H4 (cell line): ENCODE measurements at places on chromosomes 4 and X. TPM values are rescaled to one million over a fixed set of nuclear protein-coding genes. Genes with fewer than 3 reads are reported as not detected.

Gene HERC5
- 18.2 and 18.7 TPM in 2 replicates for total RNA-seq

Gene PRDM8
- total RNA-seq, result 0.12 TPM in 2 replicates

Gene FMR1NB
- not detected in 2 replicates for total RNA-seq

Gene TMPRSS11F
- total RNA-seq, result not detected in 2 replicates

Gene UGT8
- 10.9 and 13.5 TPM in 2 replicates for total RNA-seq

Gene GPR82
- not detected in 2 replicates for total RNA-seq

Gene RAB39B
- total RNA-seq, result 1.6 and 2.6 TPM in 2 replicates

DNA sequence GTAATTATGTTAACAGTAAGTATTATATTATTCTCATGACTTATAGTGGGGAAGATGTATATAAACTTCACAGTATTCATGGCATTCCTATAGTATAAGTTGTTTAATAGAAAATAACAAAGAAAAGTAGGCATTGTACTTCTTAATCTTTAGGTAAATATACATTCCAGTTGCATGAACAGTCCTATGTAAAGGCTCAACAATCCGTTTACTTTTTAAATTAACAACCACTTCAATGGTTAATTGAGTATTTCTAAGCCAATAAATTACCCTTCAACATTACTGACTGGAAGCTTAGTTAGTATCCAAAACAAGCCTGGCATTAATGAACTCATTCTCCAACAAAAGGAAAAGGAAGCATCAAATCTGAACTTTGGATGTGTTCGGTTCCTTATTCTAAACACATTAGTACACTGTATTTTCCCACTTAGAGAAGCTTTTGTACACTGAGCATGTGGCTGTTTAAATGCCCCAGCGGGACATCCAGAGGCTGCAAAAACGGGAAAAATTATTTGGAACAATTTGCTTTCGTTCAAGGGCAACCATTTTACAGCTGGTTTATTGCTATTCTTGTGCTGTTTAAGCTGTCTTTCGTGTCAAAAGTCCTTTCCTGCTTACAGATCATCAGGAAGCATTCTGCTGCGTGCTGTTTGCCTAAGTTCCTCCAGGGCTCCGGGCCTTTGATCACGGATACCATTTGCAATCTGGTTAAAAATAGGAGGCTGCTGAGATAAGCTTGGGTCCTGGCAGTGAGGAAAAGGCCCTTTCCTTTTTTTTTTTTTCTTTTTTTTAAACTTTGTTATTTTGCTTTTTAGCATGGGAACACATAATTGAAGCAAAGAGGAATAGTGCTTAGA lies 460.3 kb downstream of the SPRY1 start:
- DNase-seq, result peak; percentile 46

GRCh38 chr4:109016200-109016599 lies 253.3 kb upstream of the ETNPPL start:
- no peak for DNase-seq

DNA sequence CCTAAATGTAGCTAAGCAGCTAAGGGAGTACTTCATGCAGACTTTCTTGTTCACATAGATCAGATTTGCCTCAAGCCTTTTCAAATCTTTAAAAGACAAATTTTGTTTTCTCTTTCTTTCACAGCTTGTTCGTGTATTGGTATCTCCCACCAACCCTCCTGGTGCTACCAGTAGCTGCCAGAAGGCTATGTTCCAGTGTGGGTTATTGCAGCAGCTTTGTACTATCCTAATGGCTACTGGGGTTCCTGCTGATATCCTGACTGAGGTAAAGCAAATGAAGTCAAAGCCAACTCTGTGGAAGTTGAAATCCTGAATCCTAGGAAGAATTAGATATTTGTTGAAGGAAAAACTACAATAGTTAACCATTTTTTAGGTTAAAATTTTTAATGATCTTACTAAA lies 62.6 kb downstream of the USO1 start:
- DNase-seq, result no peak

DNA sequence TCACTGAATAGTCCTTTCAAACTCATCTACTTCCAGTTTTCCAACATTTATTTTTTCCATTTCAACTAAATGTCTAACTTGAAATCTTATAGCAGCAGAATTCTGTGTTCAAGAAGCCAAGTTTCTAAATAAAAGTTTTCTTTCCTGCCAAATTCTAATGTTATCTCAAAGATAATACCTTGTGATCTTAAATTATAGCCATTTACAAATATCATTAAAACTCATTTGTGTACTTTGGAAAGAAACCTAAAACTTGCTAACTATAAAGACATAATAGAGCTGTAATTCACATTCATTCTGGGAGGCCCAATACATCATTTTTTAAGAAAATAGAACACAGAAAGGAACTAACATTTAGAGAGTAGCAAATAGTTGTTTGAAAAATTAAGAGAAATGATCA lies 83.9 kb downstream of the MAD2L1 start:
- DNase-seq, result no peak

- no peak for DNase-seq
Observed at GRCh38 chr4:39562792-39563191, 35.6 kb upstream of the UGDH start.

DNA sequence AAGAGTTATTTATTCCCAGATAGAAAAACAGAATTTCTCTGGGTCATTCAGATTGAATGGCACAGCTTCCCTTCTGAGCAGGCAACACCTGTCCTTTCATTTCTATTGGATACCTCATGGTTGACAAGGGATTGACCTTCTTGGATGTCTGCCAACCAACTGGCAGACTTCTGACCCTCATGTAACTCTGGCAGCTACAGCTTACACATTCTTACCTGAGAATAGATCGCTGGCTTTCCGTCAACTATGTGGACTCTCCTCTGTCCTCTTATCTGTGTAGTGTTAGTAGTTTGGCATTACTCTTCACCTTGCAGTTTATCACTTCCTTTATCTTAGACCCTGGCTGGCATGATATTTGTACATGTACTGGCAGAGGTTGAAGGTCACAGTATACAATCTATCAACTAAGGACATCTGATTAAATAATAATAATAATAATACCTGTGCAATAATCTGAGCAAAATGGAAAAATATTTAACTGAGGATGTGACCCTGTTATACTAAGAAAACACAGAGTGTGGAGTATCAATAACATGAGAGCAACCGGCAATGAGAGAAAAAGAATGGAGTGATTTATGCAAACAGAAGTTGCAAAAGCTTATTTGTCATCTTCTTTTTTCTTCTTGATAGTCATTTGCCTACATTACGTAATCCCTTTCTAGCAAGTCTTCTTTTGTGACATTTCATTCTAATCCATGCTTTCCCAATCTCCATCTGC lies 1118.2 kb downstream of the ARAP2 start:
- DNase-seq, result no peak

- DNase-seq, result no peak
Observed at GRCh38 chr4:186887291-186887700, 163.6 kb upstream of the FAT1 start.
